K562 (cell line): ENCODE measurements at places on chromosomes 11 and 22. TPM values are rescaled to one million over a fixed set of nuclear protein-coding genes. Genes with fewer than 3 reads are reported as not detected.

GRCh38 chr11:47775240-47775869 is 8.2 kb upstream of the FNBP4 start:
- peak; percentile 30 for DNase-seq

DNA sequence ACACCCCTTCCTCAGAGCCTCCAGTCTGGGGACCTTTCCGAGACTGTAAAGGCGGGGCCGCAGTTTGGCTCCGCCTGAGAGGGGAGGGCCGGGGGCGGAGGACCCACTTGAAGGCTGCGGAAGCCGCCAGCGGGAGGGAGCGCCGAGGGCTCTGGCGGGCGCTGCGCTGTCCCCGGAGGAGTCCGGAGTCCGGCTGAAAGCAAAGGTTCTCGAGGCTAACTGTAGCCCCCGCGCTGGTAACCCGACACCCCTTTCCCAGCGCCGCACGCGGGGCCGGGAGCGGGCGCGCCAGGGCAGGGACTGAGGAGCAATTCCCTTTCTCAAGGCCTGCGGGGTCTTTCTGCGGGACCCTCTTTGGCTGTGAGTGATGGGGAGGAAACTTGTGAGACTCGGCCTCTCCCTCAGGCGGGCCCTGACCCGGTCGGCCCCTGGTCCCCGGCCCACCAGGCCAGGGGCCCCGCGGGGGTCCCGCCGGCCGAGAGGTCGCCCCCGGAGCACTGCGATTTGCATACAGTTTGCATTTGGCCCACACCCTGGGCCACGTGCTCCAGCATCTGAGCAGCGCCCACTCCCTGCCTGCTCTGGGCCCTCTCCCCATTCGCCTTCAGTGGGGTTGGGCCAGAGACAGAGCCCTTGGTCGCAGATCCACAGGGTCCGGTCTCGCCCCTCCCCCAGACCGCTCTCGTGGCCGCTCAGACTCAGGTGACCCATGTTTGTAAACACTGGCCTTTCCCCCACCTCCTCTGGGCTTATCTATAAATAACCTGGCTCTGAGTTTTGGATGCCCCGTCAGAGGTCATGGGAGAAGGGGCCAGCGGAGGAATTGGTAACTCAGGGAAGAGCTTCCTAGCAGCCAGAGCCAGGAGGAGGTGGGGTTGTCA is 519 bp upstream of the ART5 start:
- DNase-seq, result peak; percentile 95

DNA sequence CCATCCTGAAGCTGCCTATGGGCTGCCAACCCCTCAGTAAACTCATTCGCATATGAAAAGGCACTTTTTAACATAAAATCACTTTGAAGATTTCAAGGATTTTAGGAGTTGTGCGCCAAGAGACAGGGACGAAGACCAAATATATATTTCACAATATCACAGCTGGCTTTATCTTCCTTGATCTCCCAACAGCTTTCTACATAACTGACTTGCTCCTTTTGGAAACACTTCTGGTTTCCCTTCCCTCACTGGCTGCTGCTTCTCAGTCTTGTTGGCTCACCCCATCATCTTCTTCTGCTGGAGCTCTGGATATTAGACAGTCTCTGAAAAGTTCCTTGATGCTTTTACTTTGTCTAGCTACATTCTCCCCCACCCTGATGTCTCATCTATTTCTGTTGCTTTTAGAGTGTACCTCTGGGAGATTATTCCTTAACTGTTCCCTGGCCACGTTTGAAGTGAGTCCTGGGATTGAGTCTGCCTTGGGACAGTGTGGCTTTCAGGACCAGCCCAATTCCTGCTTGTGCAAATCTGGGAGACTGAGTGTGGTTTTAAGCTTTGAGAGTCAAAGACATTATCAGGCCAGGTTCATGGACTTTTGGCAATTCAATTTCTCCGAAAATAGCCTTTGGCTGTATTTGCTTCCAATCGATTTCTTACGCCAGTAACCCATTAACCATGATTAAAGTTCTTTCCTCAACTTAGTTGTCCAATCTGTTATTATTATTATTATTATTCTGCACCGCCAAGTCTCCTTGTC is 30.9 kb upstream of the NNMT start:
- DNase-seq, result no peak

GRCh38 chr11:35413598-35413997 is 5.8 kb downstream of the SLC1A2 start:
- no peak for DNase-seq

DNA sequence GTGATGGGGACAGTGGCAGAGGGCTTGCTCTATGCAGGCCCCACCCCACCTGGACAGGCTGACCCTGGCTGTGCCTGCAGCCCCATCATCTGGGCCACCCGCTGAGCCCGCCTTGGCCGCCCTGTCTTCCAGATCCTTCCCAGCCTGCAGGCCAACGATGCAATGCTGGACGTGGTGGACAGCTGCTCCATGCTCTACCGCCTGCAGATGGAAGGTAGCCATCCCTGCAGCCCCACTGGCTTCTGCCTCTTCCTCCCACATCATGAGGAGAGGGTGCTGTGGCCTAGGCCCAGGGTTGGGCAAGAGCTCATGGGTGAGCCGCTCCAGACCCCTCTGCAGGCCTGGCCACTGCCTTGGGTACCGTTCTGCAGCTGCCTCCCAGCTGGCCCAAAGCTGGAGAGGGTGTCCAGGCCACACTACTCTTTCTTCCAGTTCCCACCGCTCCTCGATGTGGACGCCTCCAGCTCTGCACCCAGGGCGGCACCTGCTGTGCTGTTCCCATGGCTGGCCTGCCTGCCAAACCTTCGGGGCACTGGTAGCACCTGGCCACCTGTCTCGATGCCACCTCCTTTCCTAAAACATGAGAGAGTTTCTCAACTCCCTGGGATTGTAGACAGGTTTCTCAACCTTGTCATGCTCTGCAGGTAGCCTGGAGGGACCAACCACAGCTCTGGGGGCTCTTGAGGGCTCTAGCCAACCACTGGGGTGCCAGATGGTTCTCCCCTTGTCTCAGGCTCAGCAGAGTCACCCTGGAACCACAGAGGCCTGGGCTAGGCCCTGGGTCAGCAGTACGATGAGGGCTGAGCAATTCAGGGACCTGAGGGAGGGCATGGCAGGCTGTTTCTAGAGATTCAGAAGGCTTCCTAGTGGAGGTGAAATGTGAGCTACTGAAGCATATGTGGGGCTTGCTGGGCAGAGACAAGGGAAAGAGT is 9.5 kb upstream of the GTSE1 start:
- no peak for DNase-seq

DNA sequence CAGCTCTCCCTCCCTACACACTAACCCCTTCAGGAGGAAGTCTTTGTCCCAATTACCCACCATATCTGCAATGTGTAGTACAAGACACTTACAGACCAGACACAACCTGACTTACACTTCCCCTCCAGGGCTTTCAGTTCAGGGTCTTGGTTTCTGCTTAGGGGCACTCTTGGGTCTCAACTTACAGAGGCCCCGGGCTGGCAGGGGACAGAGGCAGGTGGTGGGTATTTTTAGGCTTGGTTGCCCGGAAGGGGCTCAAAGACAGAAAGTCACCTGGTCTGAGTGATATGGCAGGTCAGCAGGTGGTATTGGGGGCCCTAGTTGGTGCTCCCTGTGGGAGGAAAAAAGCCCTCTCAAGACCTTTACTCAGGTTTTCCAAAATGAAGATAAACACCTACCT is 3.4 kb upstream of the TMEM184B start:
- DNase-seq, result no peak

GRCh38 chr11:16295592-16295991 is 60.8 kb downstream of the SOX6 start:
- DNase-seq, result no peak

DNA sequence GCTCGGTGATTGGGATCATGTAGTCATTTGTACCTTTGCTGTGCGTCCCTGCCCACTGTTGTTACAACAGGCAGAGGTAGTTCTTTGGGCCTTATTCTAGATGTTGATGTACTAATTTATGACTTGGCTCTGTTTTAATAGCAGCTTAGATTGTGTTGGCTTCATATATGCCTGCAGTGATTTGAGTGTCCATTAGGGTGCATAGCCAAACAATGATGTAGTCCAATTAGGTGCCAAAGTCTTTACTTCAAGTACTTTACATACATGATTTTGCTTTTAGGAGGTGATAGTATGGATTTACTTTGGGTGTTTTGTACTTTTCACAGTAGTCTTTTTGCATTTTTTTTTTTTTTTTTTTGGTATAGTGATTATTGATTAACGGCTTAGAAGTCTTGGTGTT is 46.4 kb downstream of the PPP6R3 start:
- DNase-seq, result no peak

DNA sequence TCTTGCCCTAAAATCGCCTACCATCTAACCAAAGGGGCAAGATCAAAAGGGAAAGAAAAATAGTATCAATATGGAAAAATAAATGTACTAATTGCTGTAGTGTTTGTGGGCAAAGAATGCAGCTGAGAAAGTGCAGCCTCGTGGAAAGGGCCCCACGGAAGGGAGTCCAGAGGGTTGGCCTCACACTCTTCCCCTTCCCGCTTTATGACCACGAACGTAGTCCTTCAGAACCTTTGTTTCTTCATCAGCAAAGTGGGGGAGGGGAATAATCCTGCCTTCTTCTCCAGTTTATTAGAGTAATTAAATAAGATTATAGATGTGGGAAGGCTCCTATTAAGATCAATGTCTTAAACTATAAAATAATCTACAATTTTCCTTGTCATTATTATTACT is 41.0 kb downstream of the FLI1 start:
- no peak for DNase-seq

DNA sequence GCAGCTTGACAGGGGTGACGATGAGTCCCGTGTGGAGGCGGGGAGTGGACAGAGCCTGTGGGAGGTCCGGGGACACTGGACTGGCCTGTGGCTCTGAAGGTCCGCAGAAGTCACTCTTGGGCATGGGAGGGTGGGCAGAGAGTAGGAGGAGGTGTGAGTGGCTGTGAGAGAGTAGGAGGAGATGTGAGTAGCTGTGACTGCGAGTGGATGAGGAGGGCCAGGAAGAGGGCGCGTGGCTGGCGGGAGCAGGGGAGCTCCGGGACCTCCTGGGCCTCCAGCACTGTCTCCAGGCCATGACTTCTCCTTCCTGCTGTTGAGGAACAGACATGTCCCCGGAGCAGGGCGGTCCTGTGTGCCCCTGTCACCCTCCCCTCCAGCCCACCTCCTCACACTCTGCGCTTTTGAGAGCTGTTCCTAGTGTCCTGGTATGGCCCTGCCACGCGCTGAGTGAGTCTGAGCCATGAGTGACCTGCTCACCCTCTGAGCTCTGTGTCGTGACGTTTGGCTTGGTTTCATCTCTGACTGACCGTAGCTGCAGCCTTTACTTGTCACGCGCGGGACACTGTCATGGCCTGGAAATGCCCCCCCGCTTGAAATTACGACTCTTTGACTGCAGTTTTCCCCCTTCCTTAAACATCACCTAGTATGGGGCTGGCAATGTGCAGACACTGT is 391.5 kb downstream of the TBC1D22A start:
- DNase-seq, result no peak

DNA sequence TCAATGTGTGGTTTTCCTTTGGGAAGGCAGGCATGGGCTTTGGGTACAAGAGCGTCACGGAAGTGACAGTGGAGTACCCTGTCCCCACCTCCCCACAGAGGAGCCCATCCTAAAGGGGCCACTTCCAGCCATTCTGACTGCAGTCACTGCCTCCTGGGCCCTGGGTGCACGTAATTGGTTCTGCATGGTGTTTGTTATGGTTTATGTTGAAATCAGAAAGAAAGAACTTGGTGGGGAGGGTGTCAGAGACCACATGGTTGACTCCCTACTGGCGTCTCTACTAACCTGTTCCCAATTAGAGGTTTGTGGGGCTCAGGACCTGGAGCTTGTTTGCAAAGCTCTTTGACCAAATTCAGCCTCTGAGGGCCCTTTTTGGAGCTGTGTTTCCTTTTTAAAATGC is 40.8 kb downstream of the RIBC2 start:
- DNase-seq, result no peak

- no peak for DNase-seq
Observed at GRCh38 chr11:34624069-34624468, 3.2 kb downstream of the EHF start.

- DNase-seq, result no peak
Observed at GRCh38 chr11:116658876-116659535, 113.8 kb downstream of the BUD13 start.

GRCh38 chr22:43537019-43537585 is 125.3 kb downstream of the MPPED1 start:
- DNase-seq, result peak; percentile 18

DNA sequence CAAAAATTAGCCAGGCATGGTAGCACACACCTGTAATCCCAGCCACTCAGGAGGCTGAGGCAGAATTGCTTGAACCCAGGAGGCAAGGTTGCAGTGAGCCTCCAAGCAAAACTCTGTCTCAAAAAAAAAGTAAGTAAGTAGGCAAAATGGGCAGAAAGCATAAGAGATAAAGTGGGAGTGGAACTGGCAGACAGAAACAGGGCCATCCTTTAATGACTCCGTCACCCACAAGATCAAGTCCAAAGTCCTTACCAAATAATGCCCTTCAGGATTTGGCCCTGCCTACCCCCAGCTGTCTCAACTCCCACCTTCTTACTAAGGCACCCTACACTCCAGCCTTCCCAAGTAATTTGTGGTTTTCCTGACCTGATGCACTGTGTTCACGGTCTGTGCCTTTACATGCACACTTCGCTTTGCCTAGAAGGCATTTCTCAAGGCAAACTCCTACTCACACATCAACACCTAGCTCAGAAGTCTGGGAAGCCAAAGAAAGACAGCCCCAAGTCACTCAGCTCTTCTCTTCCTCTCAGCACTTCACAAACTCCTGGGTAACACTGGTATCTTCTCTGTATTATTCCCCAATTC is 6.1 kb downstream of the MAPK1 start:
- DNase-seq, result peak; percentile 31

- DNase-seq, result no peak
Observed at GRCh38 chr11:61280883-61281580, 14.1 kb downstream of the VWCE start.

DNA sequence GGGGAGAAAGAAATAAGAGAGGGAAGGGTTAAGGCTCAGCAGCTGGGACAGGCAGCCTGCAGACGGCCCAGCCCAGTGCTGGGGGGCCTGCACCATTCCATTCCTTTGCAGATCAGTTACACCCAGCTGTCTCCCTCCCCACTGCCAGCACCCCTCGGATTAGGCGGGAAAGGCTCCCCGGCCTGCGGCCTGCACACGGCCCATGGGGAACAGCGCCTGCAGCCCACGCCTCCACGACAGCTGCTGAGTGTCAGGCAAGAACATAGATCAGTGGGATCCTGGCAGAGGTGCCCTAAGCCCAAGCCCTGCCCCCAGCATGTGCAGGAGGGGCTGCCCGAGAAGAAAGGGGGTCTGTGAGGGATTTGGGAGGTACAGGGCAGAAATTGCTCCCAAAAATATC is 65.8 kb upstream of the MYOD1 start:
- no peak for DNase-seq

Gene ALDH3B1
- 0.13 and 0.35 TPM in 2 replicates for total RNA-seq

Gene MRGPRX1
- not detected in 2 replicates for total RNA-seq

Gene SULT4A1
- 0.11 and 0.20 TPM in 2 replicates for total RNA-seq

Gene FAT3
- 0.13 TPM in 1 of 2 replicates, not detected in the other for total RNA-seq

Gene EHBP1L1
- 60.9 and 87.1 TPM in 2 replicates for total RNA-seq

Gene LDHAL6A
- not detected in 2 replicates for total RNA-seq

Gene CYB5R3
- total RNA-seq, result 66.7 and 66.8 TPM in 2 replicates

Gene JAM3
- total RNA-seq, result 0.40 and 1.1 TPM in 2 replicates

Gene SLC5A12
- total RNA-seq, result 0.16 TPM in 1 of 2 replicates, not detected in the other

Gene FXYD2
- 0.29 TPM in 1 of 2 replicates, not detected in the other for total RNA-seq

Gene PNPLA5
- total RNA-seq, result not detected in 2 replicates

Gene IGSF9B
- total RNA-seq, result 0.04 and 0.09 TPM in 2 replicates

Gene MS4A6A
- total RNA-seq, result 1.7 and 3.4 TPM in 2 replicates

Gene KRTAP5-8
- not detected in 2 replicates for total RNA-seq

Gene SEC14L2
- total RNA-seq, result 0.04 and 0.16 TPM in 2 replicates

Gene FOLR1
- total RNA-seq, result 0.49 and 0.92 TPM in 2 replicates

Gene CCDC73
- not detected in 2 replicates for total RNA-seq
